ENCODE measurements at places on chromosomes 11 and 22.

- DNase-seq: no peak
Observed at GRCh38 chr11:71304491-71304890, 52.1 kb upstream of the SHANK2 start.

GRCh38 chr11:32188785-32189184, 97.9 kb downstream of the RCN1 start:
- no peak for DNase-seq

- DNase-seq: peak; percentile 44
Observed at GRCh38 chr11:17578296-17578695, 31.2 kb downstream of the OTOG start.

GRCh38 chr11:63573881-63574855, 11.0 kb upstream of the PLAAT2 start:
- peak; percentile 65 for DNase-seq

DNA sequence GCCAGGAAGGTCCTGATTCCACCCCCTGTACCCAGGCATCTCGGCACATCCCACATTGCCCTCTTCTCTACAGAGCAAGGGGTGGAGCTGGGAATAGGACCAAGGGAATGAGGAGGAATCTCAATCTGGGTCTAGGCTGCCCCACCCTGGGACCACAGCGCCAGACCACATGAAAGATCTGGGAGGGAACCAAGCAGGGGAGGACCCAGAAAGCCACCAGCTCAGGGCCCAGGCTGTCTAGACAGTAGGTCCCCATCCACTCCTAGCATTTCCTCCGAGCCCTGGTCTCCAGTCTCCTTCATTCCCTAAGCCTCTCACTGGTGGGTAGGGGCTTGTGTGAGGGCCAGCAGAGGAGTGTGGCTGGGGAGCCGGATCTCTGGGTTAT, 11.6 kb downstream of the PHLDB1 start:
- DNase-seq: no peak

DNA sequence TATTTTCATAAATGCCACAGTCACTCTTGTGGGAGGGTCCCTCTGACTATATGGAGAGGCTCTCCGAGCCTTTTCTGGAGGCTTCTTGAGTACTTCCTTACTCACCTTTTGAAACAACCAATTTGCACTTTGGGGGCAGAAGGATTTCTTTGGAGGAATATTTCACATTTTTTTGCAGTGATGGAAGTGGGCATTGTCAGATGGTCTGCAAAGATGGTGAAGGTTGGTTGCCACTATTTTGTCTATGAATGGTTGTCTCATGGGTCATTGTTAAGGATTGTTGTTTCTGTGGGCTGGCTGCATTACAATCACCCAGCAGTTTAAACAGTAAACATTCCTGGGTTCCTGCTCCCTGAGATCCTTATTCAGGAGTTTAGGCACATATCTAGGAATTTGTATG, 388.2 kb downstream of the TMEM135 start:
- no peak for DNase-seq

DNA sequence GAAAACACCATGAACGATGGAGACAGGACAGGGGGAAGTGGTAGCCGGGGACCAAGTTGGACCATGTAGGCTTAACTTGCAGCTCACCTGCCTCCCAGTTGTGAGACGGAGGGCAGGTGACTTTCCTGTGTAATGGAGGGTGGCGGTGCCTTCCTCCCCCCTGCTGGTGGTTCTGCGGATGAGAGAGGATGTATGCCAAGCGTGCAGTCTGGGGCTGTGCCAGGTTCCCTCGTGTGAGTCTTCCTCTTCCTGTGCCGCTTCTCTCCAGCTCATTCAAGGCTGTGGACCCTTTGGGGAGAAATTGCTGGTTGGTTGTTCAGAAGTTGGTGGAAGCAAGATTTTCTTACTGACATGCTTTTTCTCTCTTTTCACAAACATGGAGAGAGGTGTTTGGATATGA, 35.1 kb downstream of the MPPED1 start:
- no peak for DNase-seq

GRCh38 chr11:69726019-69726418, 22.2 kb upstream of the FGF19 start:
- no peak for DNase-seq

GRCh38 chr22:36385491-36386350, 2.0 kb downstream of the MYH9 start:
- peak; percentile 81 for DNase-seq

- no peak for DNase-seq
Observed at GRCh38 chr11:45324459-45324858, 38.3 kb upstream of the SYT13 start.

Data from activated CD8-positive, alpha-beta memory T cell treated with anti-CD3 and anti-CD28 coated beads for 24 hours (primary cell).